Sigmoid colon (tissue), 7 donors: ENCODE measurements at places on chromosomes 5 and 9.

GRCh38 chr9:33703430-33704102, 91.8 kb upstream of the PRSS3 start:
- no peaks in the 10 kb centered on the region for H3K36me3 ChIP-seq
- no peak overlapping the region for H3K4me3 ChIP-seq
- no peak for DNase-seq
- H3K27me3 ChIP-seq = no peaks in the 10 kb centered on the region

GRCh38 chr9:125513668-125514413, 193.2 kb downstream of the MAPKAP1 start:
- peak overlapping the region; percentile 84 for H3K27ac ChIP-seq
- no peak overlapping the region for H3K4me3 ChIP-seq
- peaks cover 64% of the 10 kb centered on the region for H3K4me1 ChIP-seq

DNA sequence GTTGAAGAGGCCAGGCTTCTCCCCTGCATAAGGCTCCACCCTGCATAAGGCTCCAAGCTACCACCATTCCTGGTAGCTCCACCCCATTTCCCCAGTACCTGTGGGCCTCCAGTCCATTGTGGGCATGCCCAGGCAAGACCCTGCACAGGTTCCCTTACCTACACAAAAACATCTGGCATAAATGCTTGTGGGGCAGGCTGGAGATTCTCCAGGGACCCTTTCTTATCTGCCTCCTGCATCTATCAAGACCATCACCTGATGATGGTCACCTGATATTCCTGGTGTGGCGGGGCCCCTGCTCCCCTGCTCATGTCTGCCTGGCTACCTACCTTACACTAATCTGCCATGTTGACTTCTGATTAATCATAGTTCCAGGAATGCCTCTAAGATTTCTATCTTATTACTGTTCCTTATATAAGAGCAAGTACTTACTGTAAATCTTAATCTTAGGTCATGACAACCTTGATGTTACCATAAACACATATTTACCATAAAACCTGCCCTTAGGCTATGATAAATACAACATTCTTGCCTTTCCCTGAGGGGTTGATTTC, 41.0 kb downstream of the FGD3 start:
- no peaks in the 10 kb centered on the region for H3K4me1 ChIP-seq
- H3K27ac ChIP-seq = no peak overlapping the region
- no peaks in the 10 kb centered on the region for H3K27me3 ChIP-seq
- no peak overlapping the region for H3K4me3 ChIP-seq

DNA sequence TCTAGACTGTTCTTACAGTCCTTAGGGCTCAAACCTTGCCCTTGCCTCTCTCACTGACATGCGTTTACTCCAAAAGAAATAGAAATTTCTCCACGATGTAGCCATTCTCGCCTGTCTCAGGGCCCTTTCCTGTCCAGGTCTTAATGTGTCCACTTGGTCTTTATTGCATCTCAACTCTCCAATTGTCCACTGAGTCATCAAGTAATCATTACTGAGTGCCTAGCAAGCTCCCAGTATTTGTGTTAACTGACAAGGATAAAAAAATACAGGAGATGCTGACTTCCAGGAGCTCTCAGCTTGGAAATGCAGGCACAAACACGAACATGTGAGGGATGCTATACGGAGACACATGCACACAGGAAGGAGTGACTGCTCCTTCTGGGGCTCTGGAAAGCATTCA, 147.3 kb downstream of the ARSB start:
- H3K27ac ChIP-seq = no peak overlapping the region
- H3K36me3 ChIP-seq = no peaks in the 10 kb centered on the region
- H3K27me3 ChIP-seq = no peaks in the 10 kb centered on the region
- no peak for DNase-seq
- H3K4me1 ChIP-seq = no peaks in the 10 kb centered on the region
- no peak overlapping the region for H3K4me3 ChIP-seq

- H3K4me1 ChIP-seq = peaks cover 13% of the 10 kb centered on the region
- no peak for DNase-seq
- no peaks in the 10 kb centered on the region for H3K36me3 ChIP-seq
- H3K27me3 ChIP-seq = no peaks in the 10 kb centered on the region
- no peak overlapping the region for H3K27ac ChIP-seq
Observed at GRCh38 chr9:18333157-18333556, 140.8 kb upstream of the ADAMTSL1 start.

- no peaks in the 10 kb centered on the region for H3K4me1 ChIP-seq
- no peaks in the 10 kb centered on the region for H3K27me3 ChIP-seq
- H3K36me3 ChIP-seq = no peaks in the 10 kb centered on the region
Observed at GRCh38 chr9:90175257-90175656, 467.4 kb downstream of the DIRAS2 start.
